ENCODE measurements at places on chromosomes 6 and 20. TPM values are rescaled to one million over a fixed set of nuclear protein-coding genes. Genes with fewer than 3 reads are reported as not detected.

UCKL1 gene
- 14.3 TPM for total RNA-seq

NHLRC1 gene
- total RNA-seq, result 2.9 TPM

GATA5 gene
- not detected for total RNA-seq

GRCh38 chr20:36208257-36208656 is 28.0 kb upstream of the AAR2 start:
- DNase-seq, result no peak

Data from frontal cortex (tissue), 4 donors.